Brain pericyte (primary cell): ENCODE measurements at places on chromosomes 3 and 15.

DNA sequence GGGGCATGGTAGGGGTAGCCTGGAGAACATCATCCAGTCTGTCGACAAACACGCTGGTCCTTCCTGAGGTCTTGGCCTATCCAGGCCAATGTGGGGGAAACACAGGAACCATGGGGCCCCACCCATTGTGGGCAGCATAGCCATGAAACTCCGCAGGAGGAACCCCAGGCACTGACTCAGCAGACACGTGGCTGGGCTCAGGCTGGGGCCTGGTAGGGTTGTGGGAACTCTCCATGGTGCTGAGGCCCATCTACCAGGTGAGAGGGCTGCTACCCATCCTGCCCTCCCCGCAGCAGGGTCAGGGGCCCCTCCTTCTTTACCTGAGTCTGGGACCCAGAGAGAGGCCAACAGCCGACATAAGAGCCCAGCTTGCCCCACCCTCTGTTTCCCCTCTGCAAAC, 22.6 kb upstream of the CACNA2D2 start:
- no peak for DNase-seq

DNA sequence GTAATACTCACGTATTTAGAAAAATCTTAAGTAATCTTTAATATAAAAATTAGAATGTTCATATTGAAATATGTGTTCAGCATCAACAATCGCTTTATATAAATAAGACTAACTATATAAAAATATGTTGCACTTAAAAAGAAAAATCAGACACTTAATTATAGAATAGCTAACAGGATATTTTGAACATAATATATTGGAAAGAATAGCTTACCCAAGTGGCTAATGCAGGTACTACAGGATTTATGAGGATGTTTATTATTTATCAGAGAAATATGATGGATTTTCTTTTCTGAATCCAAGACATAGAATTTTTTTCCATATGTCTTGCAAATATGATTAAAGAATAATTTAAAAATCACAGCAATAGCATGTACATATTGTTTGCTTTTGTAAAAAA, 567.9 kb upstream of the GBE1 start:
- DNase-seq: no peak

GRCh38 chr15:40103864-40104271, 4.8 kb downstream of the BMF start:
- no peak for DNase-seq

DNA sequence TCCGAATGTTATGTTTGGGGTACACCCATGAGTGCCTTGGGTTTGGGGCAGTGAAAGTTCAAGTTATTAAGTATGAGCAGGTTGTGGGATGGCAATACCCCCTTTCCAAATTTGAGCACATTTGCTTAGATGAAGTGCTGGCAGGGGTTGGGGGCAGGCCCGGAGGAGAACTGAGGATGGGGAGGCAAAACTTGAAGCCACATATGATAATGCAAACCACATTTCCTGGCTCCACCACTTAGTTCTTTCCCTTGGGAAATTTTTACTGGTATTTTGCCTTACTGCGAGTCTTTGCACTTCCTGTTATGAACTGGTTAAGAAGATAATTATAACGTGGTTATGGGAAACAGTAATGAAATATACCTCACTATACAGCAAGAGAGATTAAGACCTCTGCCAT, 336.0 kb upstream of the ONECUT1 start:
- DNase-seq: no peak

GRCh38 chr15:59437142-59437816, 707 bp upstream of the FAM81A start:
- no peak for DNase-seq

DNA sequence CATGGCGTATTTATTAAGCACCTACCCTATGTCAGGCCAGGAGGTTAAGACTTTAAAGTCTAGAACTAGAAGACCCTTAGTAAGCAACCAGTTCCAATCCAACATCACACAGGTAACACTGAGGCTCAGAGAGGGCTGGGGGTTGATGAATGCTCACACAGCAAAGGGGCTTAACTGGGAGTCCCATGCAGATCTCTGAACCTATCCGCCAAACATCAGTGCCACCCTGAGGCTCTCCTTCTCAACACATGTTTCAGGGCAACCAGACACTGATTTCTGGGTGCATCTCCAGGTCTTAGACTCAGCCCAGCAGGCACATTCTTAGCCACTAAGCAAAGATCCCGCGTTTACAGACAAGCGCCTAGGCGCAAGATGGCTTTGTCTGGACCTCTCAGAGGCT, 92.0 kb upstream of the SLC6A11 start:
- no peak for DNase-seq

- no peak for DNase-seq
Measured at GRCh38 chr15:47661661-47662180, 55.6 kb upstream of the SEMA6D start.

- DNase-seq: no peak
Measured at GRCh38 chr15:86044981-86045380, 34.7 kb upstream of the AGBL1 start.

GRCh38 chr3:48222616-48223513, at the start of gene CAMP:
TSS of gene CAMP (plus strand) at chr3:48223495. CDS start at chr3:48223512, 17 bp downstream.
- DNase-seq: peak; percentile 22

DNA sequence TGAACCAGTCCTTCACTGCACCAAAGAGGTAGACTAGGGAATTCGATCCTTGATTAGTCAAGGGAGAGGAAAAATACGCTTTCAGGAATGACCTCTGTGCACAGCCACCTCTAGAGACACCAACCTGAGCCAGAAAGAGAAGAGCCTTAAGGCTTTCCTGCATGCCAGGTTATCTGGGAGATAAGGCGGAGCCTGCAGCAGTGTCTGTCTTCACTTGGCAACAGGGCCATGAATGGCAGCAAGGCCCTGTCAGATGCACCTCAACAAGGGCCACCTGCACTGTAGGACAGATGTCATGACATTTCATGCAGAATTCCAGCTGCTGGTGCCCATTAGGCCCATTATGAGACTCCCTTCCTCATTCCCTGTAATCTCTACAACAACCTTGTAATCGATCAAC, 88.1 kb downstream of the MEX3B start:
- DNase-seq: no peak
